ENCODE measurements at places on chromosomes 1 and 21. TPM values are rescaled to one million over a fixed set of nuclear protein-coding genes. Genes with fewer than 3 reads are reported as not detected.

Gene IL19
- not detected for total RNA-seq

DNA sequence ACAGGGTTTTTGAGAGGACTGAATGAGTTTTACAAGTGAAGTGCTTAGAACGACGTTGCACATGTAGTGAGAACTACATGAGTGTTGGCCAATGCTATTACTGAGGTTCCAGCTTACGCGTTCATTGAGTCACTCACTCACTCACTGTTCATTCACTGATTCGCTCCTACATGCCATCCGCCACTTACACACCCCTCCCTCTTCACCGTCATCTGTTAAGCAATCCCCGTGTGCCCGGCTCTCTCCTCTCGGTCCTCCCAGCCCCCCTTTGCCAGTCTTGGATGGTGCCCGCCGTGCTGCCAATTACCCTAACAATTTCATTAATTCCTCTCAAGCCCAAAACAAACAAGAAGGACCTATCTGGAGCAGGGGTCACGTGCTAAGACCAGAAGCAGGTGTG is 27.3 kb upstream of the EPHA2 start:
- DNase-seq: no peak

- DNase-seq: peak; percentile 12
Measured at GRCh38 chr1:164470996-164471395, 88.0 kb upstream of the PBX1 start.

Gene TNFRSF9
- total RNA-seq: 0.13 TPM

DNA sequence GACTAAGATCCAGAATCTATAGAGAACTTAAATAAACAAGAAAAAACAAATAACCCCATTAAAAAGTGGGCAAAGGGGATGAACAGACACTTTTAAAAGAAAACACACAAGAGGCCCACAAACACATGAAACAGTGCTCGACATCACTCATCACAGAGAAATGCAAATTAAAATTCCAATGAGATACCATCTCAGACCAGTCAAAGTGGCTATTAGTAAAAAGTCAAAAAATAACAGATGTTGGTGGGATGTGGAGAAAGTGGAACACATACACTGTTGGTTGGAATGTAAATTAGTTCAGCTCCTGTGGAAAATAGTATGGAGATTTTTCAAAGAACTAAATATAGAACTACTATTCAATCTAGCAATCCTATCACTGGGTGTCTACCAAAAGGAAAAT is 143.1 kb downstream of the IFI44 start:
- DNase-seq: no peak

- DNase-seq: peak; percentile 82
Measured at GRCh38 chr1:118990513-118991152, 2.5 kb upstream of the TBX15 start.

DNA sequence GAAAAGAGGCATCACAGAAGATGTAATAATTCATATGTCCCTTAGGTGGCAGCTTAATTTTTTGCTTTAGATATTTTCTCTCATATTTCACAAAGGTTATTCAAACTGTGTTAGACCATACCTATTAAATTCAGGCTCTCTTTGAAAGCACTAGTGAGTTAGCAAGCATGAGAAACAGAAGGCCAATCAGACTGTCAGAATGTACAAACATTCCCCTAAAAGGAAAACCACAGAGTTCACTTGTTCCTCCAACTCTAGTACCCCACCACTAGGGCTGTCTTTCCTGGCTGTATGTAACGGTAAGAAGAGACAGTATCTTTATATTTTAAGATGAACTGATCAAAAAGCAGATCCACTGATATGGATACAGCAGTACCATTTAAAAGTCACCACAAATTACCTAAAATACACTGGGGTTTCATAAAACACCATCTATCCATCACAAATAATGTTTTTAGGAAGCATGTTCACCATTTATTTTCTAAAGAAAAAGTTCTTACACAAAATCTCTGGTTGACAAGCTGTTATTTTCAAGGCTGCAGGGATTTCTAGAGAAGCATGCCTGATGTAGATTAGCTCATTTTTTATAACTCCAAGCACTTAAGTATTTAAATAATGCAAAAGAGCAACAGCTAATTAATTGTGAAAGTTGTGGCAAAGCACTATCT is 1.8 kb downstream of the ARPC5 start:
- DNase-seq: peak; percentile 77

Gene CDC20
- total RNA-seq: 12.5 TPM

Gene CD164L2
- total RNA-seq: not detected

DNA sequence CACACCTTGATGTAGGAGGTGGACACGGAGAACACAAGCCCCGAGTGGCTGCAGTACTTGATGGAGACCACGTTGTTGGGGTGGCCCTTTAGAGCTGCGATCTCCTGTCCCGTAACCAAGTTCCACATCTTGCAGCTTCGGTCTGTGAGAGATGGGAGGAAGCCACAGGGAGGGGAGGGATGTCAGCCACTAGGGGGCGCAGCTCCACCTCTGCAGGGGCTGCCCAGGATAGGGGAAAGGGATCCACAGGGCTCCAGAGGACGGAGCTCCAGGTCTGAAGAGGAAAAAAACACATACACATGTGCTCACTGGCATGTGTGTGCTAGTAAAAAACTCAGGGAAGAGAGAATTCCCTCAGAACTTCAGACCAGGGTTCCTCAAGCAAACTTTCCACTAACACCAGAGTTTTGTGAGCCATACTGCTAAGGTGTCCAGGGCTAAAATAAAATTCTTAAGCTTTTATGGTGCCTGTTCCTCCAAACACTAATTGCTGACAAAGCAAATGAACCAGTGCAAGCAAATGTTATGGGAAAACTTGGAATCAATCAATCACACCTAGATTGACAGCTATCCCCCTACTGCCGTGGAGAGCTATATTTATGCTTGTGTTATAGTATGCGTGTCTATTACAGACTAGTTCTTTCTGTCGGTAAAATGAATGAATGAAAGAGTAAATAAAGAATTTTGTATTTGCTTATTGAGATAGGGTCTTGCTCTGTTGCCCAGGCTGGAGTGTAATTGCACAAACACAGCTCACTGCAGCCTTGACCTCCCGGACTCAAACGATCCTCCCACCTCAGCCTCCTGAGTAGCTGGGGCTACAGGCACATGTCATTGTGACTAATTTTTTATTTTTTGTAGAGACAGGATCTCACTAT is 43.7 kb downstream of the KIF21B start:
- no peak for DNase-seq

DNA sequence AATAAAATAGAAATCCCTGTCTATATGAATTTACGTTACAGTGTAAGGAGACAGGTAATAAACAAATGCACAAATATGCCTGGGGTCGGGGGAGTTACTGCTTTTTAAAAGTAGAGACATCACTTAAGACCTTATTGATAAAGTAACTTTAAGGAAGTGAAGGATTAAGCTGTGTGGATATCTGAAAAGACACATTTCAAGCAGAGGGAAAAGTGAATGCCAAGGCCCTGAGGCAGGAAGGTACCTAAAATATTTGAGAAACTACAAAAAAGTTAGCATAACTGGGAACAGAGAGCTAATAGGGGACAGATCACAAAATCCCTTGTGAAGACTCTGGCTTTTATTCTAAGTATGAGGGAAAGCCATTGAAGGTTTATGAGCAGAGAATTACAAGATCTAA is 41.5 kb downstream of the TUT4 start:
- no peak for DNase-seq

GRCh38 chr1:16077406-16078245 is 4.2 kb upstream of the FAM131C start:
- DNase-seq: no peak

Gene INTS3
- 28.5 TPM for total RNA-seq

- no peak for DNase-seq
Measured at GRCh38 chr1:42214447-42214871, 49.9 kb upstream of the GUCA2A start.

Gene FAM151A
- total RNA-seq: not detected

- peak; percentile 49 for DNase-seq
Measured at GRCh38 chr21:34844924-34845238, 176.1 kb downstream of the CLIC6 start.

Gene TNFRSF8
- total RNA-seq: 0.22 TPM

Gene HUNK
- total RNA-seq: 4.8 TPM

Gene CHRM3
- 2.5 TPM for total RNA-seq

DNA sequence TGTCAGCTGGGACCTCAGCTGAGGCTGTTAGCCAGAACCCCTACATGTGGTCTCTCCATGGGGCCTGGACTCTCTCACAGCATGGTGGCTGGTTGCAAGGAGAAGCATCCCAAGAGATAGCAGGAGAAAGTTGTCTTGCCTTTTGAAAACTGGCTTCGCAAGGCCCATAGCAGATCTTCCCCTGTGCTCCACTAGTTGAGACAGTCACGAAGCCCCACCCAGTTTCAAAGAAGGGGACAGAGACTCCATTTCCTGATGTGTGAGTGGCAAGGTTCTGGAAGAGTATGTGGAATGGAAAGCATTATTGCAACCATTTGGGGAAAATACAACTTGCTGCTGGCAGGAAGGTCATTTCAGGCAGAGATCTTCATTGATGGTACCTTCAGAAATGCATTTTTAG is 7.5 kb upstream of the CSRP1 start:
- DNase-seq: no peak

DNA sequence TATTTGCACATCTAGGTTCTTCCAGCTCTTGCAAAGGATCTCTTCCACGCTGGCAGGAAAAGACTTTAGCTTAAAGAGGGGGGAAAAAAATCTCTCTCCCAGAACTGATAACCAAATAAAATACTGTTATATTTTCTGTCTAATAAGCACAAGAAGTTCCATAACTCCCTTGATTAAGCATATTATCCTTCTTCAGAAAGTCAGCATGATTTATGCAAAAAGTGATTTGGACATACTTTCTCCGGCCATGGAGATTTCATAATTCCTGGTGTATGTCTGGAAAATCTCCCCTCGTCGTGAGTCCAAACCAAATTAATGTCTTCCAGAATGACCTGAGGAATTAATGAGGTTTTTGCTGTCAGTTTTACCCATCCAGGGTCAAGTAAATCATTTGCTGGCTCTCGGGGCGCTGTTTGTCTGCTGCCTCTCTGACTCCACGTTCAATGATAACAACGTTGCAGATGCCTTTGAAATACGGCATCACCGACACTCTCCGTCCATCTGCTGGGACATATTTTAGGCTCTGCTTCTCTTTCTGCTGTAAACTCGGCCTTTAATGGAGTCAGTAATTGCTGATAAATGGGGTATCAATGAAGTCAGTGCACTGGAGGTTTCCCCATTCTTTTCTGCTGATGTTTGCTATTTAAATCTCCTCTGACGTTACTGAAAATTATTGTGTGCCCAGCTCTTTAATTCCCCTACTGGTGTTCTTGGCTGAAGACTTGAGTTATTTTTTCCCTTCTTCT is 112.9 kb downstream of the HLX start:
- peak; percentile 12 for DNase-seq

Gene SLFNL1
- total RNA-seq: 0.58 TPM

Gene CFAP74
- total RNA-seq: not detected

GRCh38 chr21:17742181-17742580 is 77.0 kb downstream of the C21orf91 start:
- DNase-seq: no peak

Gene C1orf226
- total RNA-seq: 0.35 TPM

- peak; percentile 1 for DNase-seq
Measured at GRCh38 chr1:210072129-210072528, 134.1 kb downstream of the SYT14 start.

GRCh38 chr1:196531737-196532524 is 76.3 kb downstream of the KCNT2 start:
- DNase-seq: peak; percentile 83

DNA sequence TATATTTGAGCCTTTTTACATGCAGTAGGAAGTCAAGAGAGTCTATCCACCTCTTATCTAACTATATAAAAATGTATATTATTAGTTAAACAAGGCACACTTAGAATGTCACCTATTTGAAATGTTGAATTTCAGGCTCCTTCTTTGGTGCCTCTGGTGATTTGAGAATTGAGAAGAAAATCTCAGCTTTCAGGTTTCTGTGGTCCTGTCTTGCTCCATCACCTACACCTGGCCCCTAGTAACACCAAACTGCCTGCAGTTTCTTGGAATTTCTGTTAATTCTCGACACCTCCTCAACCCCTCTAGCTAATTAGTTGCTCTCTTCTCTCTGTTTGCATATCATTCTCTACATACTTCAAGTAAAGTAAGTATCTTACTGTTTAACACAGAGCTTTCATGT is 54.9 kb upstream of the WNT2B start:
- DNase-seq: no peak

- no peak for DNase-seq
Measured at GRCh38 chr1:42221952-42222606, 57.5 kb upstream of the GUCA2A start.

Gene RC3H1
- 21.6 TPM for total RNA-seq

Gene GNAT2
- total RNA-seq: 0.13 TPM

- DNase-seq: no peak
Measured at GRCh38 chr1:15508700-15509487, 15.1 kb downstream of the CASP9 start.

DNA sequence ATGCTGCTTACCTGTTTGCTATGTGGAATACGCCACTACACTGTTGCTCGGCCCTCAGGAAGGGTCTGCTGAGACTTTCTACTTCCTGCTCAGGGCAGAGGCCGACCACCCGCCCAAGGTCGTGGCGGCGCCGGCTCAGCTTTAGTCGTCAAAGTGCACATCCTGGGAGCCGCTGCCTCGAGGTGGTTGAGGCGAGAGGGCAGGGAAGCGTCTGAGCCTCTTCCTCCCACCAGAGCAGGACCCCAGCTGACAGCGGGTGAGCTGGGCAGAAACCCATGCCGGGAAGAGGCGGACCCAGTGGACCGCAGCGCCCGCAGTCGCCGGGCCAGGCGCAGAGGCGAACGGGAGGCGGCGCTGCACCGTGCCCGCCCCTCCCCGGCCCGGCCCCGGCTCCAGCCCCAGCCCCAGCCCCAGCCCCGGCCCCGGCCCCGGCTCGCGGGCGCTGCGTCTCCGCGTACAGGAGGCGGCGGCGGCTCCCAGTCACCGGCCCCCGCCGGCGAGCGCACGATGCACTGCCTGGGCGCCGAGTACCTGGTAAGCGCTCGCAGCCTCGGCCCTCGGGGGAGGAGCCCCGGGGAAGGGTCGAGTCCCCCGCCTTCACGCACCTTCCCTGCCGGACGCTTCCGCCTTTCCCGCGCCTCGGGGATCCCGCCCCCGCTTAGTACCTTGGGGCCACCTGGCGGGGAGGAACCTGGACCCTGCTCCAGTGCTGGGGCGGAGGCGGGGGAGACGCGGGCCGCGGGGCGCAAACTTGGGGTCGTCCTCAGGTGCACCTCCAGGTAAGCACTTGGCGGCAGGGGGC is at the start of gene SLC44A3:
Gene SLC44A3, plus strand, starts transcription at position 413 of the 802 bp plus-strand sequence. Its CDS starts 95 bp downstream, at position 508.
- peak; percentile 66 for DNase-seq

GRCh38 chr21:46062471-46063211 is 35.3 kb upstream of the COL6A2 start:
- DNase-seq: no peak

- no peak for DNase-seq
Measured at GRCh38 chr1:175600721-175601440, 142.5 kb downstream of the TNR start.

DNA sequence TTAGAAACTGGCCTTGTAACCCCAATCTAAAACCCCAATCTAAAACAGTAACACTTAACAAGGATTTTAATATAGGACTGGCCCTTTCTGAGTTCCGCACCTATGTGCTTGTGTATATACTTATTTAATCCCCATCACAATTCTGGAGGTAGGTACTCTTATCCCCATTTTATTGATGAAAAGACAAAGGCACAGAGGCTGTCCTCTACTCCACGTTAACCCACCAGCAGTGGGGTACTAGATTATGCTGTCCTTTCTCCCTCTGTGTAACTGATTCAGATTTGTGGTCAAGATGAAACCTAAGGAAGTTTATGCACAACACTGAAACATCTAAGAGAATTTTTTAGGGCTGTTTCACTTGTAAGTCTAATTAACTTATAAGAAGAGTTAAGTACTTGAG is 175.3 kb downstream of the RERE start:
- DNase-seq: no peak
